Left lobe of liver (tissue), 2 donors: ENCODE measurements at places on chromosomes 16 and 17. TPM values are rescaled to one million over a fixed set of nuclear protein-coding genes. Genes with fewer than 3 reads are reported as not detected.

ODAD4 gene
- 0.30 TPM for total RNA-seq

- DNase-seq, result no peak
Measured at GRCh38 chr17:81457401-81457800, 55.2 kb downstream of the ACTG1 start.

DNA sequence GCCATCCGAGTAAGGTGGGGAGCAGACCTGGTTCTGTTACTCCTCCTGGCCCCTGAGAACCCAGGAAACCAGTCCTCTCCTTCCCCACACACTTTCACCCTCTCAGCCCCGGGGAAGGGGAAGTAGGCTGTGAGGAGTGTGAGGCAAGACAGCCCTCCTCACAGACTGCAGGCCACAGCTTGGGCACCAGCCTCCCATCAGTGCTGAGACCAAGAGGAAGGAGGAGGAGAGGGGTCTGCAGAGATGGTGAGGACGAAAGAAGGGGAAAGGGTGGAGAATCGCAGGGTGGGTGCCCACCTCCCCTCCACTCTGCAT lies 7.0 kb downstream of the G6PC3 start:
- DNase-seq, result no peak

- no peak for DNase-seq
Measured at GRCh38 chr16:46857368-46857945, 26.5 kb upstream of the C16orf87 start.

DNA sequence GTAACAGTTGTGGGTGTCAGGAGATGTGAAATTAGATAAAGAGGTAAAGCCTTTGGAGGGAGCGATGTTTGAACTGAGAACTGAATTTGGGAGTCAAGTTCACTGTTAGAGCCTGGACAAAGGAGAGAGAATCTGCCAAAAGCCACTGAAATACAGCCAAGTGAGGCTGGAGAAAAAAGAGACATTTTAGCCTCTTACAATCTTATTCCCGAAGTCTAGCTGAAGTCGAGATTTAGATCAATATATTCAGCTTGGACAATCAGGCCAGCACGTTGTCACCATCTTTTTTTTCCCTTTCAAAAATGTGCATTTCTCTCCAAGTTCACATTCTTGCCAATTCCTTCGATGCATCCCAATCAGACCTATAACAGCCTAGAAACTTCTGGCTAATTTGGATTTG lies 312.2 kb downstream of the RBFOX1 start:
- no peak for DNase-seq

- peak; percentile 80 for DNase-seq
Measured at GRCh38 chr17:75087558-75088453, at the start of gene SLC16A5. Gene SLC16A5, plus strand, starts transcription at chr17:75087954. Its CDS starts 5,683 bp downstream, at chr17:75093637.

DNA sequence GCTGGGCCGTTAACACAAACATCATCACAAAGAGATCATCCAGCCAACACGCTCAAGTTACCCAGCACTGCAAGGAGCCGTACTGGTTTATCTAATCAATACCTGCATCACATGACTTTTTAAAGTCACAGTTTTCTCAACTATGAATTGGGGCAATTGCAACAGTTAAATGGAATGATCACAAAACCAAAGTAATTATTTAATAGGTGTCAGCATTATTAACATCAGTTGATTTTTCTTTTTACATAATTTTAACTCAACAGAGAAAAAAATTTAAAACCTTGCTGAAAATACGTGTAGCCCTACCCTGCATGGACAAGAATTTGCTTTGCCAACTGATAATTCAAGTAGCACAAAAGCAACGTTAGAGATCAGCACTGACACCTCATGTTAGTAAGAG lies 95.7 kb upstream of the SOX9 start:
- no peak for DNase-seq

DNA sequence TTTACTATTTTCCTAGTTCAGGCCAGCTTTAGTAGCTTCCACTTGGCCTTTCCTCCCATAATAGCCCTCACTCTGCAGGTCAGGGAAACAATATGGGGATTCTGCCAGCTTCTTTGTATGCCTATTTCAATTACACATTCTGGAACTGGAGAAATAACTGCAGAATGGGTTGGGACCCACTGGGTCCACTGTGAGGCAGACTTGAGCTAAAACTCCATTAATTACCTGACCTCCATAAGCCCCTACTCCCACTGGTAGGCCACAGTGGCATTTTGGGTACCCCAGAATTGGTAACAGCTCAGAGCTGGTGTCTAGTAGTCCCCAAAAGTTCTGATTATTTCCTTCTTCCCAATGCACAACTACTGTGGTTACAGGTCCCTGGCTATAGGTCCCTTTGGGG lies 16.7 kb upstream of the TENT4B start:
- DNase-seq, result no peak

DNA sequence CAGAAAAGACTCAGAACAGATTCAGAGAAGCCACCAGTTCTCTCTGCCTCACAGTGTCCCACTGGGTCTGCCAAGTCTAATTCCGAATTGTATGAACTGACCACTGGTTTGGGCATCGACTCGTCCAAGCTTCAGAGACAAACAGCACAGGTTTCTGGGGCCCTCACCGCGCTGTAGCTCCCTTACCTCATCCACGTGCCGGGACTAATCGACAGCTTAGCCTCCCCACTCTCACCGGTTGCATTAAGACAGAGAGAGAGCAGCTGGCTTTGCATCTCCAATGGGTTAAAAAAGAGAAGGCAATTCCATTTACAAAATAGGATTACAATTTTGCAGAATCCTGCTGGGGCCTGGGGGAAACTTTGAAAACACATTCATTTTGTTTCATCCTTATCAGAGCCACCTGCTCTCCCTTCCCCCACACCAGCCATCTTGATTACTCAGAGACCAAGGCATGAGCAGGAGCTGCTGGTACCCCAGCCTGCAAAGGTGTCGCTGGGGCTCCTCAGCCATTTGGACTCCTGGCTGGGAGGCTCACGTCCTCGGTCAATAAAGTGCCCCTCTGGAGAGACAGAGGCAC lies 95.3 kb upstream of the RPL38 start:
- no peak for DNase-seq

ANTKMT gene
- 37.1 TPM for total RNA-seq

DNA sequence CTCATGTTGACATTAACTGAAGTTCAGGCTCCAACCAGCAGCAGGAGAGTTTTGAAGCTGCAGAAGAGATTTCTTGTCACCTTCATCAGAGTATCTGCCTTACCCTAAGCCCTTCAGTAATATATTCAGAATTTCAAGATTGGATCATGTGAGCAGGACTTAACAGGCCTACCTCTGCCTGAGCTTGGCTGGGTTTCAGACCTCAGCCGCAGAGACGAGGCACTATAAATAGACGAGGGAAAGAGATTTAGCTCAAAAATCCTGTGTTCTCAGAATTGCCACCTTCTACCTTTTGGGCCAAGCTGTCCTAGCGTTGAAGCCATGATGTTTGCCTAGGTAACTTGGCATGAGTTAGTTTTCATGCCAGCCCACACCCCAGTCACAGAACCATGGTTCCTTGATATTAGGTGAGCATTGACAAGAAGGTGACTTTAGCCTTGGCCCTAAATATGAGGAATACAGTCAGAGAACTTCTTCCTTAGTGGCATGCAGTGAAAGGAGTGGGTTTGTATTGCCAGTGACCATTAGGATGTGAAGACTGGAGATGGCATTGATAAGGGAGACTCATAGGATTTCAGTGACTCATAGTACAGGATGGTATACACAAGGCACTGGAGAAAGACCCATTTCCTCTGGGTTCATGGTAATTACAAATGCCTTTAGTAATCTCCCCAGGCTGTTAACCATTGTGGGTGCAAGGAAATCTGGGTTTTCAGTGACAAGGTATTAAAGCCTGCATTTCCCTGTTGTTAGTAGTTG lies 224.3 kb downstream of the MSI2 start:
- no peak for DNase-seq

GUCY2D gene
- 0.05 TPM for total RNA-seq
